ENCODE measurements at places on chromosomes 12 and 14.

GRCh38 chr12:50132505-50133135 is 20.6 kb downstream of the COX14 start:
- DNase-seq, result no peak

GRCh38 chr12:119589634-119590033 is 3.9 kb upstream of the TMEM233 start:
- no peak for DNase-seq

DNA sequence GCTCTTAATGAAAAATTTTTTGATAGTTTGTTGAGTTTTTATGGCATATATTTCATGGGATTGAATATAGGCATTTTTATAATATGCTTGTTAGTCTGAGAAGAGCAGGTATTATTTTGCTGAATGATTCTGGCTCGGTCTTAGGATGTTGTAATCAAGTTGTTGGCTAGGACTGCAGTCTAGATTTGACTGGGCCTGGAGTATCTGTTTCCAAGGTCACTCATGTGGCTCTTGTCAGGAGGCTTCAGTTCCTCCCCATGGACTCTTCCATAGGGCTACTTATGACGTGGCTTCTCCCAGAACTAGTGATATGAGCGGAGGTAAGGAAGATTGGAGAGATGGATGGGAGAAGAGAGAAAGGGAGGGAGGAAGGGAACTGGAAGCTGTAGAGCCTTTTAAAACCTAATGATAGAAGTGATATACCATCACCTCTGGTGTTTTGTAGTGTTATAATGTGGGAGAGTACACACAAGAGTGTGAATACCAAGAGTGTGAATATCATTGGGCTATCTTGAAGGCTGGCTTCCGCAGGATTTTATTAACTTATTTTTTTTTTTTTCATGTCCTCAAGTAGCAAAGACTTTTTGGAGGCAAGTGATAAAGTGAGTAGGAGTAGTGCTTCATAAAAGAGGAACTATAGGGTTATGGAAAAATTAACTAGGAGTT is 4.4 kb downstream of the MNAT1 start:
- no peak for DNase-seq

DNA sequence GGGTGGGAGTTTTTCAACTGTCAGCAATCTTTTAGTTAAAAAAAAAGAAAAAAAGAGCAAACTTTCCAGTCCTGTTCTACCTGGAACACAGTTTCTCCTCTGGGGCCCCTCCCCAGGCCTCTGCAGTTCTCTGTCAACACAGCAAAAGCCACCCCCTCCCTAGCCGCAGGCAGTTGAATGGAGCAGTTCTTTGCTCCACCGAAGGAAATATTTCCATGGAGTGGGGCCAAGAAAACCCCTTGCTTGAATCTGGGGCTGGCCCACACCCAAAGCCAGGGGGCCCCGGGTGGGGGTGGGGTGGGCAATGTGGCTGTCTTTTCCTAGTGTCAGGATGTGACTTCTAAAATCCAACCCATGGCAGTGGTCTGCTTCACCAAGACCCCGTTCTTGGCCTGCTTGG is 5.0 kb upstream of the MEG3 start:
- no peak for DNase-seq

- DNase-seq, result peak; percentile 99
Measured at GRCh38 chr12:106084014-106084671, 54.6 kb downstream of the NUAK1 start.

Measured in EH (cell line).